ENCODE measurements at places on chromosomes 5 and 9.
A peak's percentile ranks its signal among the peaks of the same experiment; 100 is the strongest.

- no peak for DNase-seq
Observed at GRCh38 chr5:69004676-69005075, 89.1 kb upstream of the SLC30A5 start.

DNA sequence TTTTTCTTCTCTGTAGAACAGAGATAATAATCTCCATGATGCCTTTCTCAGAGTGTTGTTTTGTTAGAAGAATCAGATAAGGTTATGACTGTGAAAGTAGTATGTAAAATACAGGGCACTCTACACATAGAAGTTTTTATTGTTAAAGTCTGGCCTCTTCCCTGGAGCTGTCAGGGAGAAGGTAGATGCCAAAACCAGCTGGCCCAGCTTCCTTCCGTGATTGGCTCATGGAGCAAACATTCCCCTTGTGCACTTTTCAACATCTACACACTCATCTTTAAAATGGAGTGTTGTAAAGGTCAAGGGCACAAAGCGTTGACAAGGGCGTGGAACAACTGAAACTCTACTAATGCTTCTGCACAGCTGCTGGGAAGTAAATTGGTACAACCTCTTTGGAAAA lies 7.4 kb upstream of the RNF183 start:
- no peak for DNase-seq

DNA sequence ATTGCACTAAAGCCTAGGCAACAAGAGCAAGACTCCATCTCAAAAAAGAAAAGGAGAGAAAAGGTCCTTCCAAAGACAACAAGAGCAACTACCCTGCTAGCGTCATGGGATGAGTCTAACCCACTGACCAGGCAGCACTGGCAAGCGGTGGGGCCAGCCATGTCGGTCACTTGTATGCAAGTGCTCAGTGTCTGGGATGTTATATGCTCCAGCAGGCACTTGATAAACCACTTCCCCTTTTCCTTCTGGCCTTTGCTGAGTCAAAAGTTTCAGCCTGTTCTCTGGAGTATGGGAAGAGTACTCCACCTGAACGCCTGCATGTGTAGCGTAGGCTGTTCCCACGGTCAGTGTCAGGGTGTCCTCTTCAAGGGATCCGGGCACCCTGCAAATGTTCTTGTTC lies 9.2 kb upstream of the MXD3 start:
- DNase-seq, result no peak

GRCh38 chr5:168694289-168694688 lies 115.1 kb upstream of the PANK3 start:
- DNase-seq, result no peak

GRCh38 chr5:145912019-145912418 lies 24.4 kb upstream of the SH3RF2 start:
- no peak for DNase-seq

- DNase-seq, result no peak
Observed at GRCh38 chr5:170612256-170612678, 108.4 kb downstream of the KCNIP1 start.

DNA sequence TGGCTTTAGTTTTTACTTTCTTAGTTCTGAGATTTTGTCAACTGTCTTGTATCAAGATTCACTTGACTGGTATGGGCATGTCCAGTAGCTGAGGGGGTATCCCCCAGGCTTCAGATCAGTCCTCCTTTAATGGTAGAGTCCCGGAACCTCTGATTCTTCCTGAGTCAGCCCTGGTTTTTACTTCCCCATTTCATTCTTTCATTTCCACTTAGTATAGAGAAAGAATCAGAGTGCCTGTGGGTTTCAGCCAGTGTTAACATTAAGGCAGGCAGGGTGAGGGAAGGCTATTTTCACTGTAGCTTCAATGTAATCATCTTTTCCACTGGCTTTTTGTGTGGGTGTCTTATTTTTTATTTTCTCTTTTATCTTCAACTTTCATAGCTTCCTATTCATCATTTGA lies 8.3 kb upstream of the COMMD10 start:
- no peak for DNase-seq

- no peak for DNase-seq
Observed at GRCh38 chr5:141192110-141192725, at the start of gene PCDHB10. Gene PCDHB10 (plus strand): TSS chr5:141192353. CDS start chr5:141192553, 200 bp downstream.

GRCh38 chr9:33464045-33464636 lies 9.6 kb downstream of the NOL6 start:
- no peak for DNase-seq

- peak; percentile 59 for DNase-seq
Observed at GRCh38 chr9:130172161-130172857, at the start of gene NCS1. Gene NCS1 (plus strand): TSS chr9:130172404. CDS start chr9:130172664, 260 bp downstream.

DNA sequence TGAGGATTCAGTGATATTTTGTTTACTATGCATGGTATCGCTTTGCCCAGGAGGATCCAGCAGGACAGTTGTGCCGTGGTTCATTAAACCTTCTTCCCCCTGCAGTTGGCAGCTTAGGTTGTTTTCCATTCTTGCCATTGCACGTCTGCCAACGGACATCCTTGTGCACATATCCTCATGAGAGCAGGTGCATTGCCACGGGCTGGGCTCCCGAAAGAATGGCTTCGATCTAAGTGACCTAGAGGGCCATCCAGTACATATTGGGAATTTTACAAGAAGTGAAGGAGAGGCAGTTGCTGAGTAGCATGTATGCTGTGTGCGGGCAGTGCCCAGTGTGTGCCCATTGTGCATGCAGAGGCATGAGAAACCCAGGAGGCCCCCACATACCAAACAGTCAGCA lies 22.1 kb downstream of the HRH2 start:
- no peak for DNase-seq

DNA sequence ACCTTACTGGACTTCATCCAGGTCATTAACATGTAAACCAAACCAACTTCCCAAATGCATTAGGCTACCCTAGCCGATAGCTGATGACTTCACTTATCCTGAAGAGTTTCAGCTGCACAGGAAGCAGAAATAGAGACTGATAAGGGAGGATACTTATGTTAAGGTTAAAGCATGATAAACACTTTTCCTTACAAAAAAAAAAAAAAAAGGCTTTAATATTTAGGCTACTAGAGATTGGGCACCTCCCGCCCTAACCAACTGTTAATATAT lies 1.6 kb upstream of the MEF2C start:
- DNase-seq, result no peak

DNA sequence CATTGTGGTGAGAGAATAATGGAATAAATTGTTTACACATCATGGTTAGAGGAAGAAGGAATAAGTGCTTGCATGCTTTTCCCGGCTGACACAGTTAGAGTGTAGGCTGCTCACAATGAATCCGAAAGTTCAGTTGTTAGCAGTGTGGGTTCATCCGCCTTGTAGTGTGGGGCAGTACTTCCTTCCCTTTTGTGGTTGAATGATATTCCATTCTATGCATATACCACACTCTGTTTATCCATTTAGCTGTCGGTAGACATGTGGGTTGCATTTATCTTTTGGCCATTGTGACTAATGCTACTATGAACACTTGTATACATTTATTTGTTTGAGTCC lies 84.0 kb downstream of the COL5A1 start:
- DNase-seq, result no peak

- no peak for DNase-seq
Observed at GRCh38 chr5:137563646-137564397, 64.7 kb upstream of the SPOCK1 start.

DNA sequence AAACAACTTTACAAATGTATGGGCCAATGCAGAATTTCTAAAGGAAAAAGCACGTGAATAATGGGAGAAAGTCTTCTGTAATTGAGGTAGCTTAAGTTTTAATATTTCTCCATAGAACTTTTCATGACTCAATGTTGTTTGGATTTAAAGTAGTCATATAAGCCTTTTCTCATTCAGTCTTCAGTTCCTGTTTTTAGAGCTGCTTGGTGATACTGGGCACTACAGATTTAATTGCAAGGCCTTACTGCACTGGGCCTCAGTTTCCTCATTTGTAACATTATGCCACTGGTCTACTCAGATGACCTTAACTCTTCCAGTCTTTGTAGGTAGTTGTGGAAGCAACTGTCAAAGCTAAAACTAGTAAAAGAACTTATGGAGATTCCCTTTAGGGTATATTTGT lies 60.4 kb downstream of the WDR41 start:
- DNase-seq, result no peak

DNA sequence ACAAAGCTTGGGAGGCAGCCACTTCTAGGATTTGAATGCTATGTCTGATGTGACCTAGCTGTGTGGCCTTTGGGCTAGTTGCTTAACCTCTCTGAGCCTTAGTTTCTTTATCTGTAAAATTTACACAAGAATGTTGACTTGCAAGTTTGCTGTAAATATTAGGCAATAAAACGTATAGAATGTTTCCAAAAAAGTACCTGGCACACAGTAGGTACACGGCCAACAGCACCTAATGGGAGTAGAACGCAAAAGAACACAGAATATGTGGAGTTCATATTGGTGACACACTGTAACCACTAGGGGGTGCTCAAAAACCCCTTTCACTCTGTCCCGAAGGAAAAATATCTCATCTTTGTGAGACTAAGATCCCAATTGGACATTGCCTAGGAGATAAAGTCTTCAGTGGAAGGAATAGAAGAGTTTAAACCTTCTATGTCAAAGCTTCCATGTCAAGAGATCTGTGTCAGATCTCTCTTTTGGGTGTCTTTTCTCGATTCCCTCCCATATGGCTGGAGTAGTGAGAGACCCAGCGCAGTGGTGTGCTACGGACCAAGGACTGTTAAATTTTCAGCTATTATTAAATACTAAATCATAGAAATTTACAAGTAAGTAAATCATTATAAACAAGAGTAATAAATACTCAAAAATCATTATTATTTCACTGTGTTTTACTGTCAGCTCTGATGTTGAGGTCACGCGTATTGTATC lies 145.4 kb upstream of the RAD23B start:
- no peak for DNase-seq

DNA sequence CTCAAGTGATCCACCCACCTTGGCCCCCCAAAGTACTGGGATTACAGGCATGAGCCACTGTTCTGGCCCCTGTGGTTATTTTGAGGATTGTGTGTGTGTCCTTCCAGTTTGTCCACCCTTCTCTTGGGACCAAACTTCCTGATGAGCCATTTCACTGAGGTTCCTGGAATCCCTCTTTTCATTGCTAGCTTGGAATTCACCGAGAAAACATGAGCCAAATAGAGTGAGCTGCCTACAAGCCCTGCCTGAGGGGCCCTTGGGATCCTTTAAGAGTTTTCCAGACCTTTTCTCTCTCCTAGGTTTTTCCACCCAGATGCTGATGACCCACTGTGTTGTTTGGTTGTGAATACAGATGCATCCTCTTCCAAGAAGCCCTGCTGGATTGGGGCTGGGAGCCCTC lies 13.2 kb upstream of the KIF12 start:
- DNase-seq, result no peak

GRCh38 chr5:114122852-114123251 lies 239.0 kb upstream of the KCNN2 start:
- DNase-seq, result no peak

DNA sequence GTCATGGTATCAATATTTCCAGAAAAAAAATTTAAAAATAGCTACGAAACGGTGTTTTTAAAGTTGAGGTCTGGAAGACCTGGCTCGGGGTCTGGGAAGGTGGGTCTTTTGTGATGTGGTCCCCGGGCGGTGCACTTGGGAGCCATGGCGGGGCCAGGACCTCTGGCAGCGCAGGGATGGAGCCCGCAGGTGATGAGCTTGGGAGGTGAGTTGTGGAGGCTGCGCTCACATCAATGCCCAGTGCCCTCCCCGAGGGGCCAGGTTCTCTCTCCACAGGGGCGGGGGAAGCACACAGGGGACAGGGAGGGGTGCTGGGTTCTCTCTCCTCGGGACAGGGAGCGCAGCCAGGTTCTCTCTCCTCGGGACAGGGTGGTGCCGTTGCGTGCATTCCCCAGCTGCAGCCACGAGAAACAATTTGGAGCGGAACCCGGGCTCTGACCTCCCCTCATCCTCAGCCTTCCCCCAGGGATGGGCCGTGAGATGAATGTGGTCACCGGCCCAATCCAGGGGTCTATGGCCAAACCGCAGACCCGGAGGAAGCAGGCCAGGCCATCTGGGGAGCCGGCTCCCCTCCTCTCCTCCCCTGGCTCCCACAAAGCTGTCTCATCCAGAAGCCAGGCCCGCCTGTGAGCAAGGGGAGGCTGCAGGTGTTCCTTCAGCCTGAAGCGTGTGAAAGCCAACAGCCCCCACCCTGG lies 25.8 kb downstream of the DBH start:
- no peak for DNase-seq

DNA sequence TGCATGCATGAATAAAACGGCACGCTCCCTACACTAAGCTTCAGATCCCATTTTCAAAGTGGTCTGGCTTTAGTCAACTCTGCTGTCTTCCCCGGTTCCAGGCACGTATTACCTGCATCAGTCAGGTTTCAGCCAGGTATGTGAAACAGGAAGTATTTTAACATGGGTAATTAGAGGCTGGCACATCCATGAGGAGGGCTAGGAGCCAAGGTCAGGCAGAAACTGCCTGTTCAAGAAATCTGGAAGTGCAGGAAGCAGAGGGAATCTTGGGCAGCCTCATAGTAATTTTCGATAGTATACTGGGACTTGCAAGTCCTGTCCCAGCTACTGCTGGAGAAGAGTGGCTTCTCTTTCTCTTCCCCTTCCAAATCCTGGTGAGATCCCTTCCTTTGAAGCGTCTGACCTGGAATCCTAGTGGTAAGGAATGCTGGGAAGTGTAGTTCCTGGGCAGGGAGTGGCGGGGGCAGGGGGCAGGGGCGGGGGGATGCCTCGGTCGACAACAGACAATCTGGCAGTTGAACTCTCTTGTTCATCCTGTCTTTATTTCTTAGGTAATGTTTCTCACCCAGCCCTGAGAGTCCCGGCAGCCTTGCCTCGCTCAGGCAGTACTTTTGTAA lies 403.1 kb downstream of the TLE4 start:
- DNase-seq, result no peak

DNA sequence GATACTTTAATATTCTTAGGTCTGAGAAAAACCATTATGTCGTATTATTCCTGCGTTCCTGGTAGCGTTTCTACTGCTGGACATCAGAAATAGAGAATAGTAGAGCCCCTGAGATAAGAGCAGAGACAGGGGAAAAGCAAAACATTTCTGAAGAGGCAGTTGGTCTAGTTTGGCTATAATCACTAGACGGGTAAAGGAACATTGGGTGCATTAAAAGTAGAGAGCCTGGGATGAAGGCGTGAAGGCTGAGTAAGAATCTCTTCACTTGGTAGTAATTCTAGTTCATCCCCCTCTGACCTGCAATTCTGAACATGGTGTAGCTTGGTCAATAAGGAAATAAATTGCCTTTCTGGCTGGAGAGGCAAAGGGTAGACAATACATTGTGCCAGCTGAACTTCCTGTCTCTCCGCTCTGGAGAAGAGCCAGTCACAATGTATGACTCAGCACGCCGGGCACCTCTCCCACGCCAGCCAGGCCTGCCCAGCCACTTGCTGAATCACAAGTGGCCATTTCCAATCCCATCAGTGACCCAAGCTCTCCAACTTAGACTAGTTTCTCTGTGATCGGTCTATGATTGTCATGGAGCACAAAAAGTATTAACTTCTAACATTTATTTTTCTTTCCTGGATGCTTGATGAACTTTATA lies 75.4 kb downstream of the STK32A start:
- DNase-seq, result no peak

DNA sequence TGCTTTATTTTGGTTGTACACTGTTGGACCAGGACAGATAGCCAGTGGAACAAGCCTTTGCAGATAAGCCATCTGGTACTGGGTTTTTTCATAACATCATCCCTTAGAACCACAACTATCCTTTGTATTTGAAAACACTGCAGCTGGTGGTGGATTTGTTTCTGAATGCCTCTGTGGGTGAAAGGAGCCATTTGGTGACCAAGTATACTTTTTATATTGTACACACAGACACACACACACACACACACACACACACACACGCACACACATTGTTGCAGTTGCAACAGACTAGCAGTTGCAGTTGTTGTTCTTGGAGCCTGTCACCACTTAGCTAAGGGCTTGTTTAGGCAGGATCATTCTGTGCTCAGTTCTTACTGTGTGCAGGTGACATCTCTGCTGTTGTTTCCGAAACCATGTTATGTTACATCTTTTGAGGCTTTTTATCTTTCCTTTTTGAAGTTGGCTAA lies 22.9 kb upstream of the CAVIN4 start:
- DNase-seq, result no peak
